ENCODE measurements at places on chromosomes 16 and 17.

DNA sequence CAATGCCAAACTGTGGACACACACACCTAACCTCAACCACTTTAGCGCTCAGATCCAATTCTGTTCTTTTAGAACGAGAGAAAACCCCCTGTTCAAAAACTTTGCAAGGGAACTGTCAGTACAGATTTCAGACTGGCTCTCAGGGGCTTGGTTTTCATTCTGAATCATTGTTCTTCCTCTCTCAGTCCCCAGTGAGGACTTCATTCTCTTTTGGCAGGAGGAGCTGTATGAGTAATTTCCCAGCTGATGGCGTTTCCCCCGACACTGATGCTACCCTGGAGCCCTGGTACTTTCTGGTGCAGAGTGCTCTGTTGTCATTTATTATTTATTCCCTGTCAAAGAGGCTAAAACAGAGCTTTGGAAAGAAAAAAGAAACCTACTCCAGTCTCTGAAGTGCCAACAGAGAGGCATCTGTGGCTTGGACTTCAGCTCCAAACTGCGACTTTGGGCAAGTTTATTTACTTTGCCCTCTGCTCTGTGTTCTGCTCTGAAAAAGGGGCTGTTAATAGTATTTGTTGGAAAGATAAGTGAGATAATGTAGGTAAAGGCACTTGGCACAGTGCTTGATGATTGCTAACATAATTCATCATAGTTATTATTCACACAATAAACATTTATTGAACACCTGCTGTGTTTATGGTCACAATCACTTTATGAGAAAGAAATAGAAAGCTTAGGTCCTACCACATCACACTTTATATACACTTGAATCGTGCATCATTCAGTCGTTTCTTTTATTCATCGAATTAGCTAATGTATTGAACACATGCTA is 28.3 kb downstream of the ETV4 start:
- DNase-seq = peak; percentile 48

DNA sequence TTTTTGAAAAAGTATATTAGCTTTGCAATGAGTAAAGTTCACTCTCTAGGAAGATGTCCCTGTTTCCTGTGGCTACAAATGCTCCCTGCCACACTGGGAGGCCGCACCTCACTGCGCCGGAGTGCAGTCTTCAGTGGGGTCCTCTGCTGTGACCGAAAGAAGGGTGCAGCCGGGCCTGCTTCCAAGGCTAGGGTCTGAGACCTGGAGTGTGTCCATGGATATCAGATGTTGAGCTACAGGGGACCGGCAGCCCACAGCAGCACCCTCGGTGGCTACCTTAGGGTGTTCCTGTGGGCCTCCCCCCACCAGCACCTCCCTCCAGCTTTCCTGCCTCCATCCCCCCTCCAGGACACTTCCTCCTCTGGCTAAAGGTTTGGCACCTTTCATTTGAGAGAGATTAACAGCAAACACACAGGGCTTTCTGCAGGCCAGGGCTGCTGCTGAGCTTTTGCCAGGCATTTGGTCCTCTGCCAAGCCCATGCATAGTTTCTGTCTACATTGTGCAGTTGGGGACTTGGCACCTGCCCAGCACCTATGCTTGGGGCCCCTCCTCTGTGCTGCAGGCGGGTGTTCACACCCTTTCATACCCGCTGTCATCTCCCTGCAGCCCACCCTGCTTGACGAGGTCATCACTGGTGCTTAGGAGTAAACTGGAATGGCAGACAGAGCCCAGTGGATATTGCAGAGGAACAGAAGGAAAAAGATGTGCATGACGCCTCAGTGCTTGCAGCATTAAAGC is 33.8 kb upstream of the CRISPLD2 start:
- DNase-seq = no peak

DNA sequence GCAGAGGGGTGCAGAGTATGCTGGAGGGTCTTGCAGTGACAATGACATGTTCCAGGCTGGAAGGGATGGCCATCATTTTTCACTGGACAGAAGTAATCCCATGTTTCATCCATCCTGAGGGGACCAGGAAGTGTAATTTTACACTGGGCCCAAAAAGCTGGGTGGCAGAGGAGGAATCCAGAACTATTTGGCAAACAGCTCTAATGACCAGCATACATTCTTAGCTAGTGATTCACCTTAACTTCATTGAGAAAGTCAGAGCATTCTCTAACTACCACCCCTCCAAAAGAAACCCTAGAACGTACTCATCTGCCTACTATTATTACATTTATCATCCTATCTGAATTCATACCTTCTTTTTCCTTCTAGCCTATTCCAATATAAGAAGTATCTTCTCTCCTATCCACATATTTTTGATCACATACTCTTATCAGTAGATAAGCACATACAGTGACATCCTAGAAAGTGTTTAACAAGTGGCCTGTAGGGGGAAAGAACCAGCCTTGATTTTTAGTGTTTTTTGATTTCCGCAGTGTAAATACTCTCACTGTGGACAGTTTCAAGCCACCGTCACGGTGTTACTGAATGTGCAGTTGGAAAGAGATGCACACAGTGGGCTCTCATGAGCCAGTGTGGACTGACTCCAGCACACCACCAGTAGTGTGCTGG is 118.1 kb downstream of the FTO start:
- DNase-seq = peak; percentile 49

DNA sequence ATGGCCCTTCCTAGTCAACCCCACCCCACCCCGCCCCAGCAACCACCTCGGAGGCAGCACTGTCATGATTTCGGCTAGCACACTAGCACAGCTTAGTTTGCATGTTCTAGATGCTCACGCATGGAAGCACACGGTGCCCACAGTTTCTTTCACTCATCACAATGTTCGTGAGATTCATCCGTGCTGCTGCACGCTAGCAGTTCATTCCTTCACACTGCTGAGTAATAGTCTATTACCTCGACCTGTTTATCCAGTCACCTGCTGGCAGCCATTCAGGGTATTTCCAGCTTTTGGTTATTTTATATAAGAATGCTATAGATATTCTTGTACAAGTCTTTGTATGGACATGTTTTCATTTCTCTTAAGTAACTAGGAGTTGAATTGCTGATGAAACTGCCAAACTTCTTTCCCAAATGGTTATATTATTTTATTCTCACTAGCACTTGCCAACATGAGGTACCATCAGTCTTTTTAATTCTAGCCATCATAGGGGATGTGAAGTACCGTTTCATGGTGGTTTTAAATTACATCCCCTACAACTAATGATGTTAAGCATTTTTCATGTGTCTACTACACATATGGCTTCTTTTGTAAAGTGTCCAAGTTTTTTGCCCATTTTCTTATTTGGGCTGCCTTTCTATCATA is 75.7 kb downstream of the CYTH1 start:
- DNase-seq = no peak

GRCh38 chr17:74389084-74389753 is 21.9 kb downstream of the GPR142 start:
- DNase-seq = no peak

GRCh38 chr16:66008136-66008535 is 358.4 kb upstream of the CDH5 start:
- no peak for DNase-seq

GRCh38 chr16:48525201-48526057 is 84.6 kb downstream of the N4BP1 start:
- DNase-seq = no peak

GRCh38 chr17:6648181-6648580 is 3.2 kb downstream of the MED31 start:
- no peak for DNase-seq

DNA sequence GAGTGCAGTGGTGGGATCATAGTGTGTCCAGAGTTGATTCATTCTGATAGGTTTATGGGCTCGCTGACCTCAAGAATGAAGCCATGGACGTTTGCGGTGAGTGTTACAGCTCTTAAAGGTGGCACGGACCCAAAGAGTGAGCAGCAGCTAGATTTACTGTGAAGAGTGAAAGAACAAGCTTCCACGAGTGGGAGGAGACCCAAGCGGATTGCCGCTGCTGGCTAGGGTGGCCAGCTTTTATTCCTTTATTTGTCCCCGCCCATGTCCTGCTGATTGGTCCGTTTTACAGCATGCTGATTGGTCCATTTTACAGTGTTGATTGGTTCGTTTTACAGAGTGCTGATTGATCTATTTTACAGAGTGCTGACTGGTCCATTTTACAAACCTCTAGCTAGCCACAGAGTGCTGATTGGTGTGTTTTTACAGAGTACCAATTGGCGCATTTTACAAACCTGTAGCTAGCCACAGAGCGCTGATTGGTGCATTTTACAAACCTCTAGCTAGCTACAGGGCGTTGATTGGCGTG is 17.5 kb downstream of the CACNG4 start:
- no peak for DNase-seq

DNA sequence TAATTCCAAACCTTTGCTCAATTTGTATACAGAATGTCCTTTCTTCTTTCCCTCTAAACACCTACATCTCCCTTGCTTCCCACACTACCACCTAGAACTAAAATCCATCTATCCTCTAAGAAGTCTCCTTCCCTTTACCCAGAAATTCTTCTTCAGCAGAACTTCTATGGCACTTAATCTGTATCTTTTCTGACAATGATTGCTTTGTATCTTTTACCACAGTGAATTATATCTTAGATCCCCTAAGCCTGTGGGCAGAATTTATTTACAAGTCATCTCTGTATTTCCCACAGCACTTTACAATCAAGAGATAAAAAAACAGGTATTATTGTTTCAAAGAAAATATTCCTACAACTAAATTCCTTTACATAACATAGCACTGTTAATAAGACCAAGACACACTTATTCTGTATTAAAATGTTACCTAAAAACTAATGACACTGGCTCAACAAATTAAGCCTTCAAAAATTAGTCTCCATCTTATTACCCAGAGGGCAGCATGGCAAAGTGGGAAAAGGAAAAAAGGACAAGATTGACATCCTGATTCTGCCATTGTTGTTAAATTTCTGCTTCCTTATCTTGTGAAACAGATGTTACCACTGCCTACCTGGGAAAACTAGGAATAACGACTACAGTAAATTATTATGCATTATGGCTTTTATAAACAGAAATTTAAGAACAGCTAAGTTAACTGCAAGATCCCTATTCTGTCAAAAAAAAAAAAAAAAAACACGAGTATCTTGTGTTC is 42.8 kb downstream of the KANSL1 start:
- DNase-seq = no peak

- DNase-seq = no peak
Observed at GRCh38 chr17:55576237-55576995, 65.2 kb upstream of the SMIM36 start.

- DNase-seq = peak; percentile 54
Observed at GRCh38 chr16:27547134-27547533, 2.6 kb downstream of the GTF3C1 start.

GRCh38 chr16:49560004-49560830 is 186.6 kb downstream of the C16orf78 start:
- DNase-seq = no peak

- DNase-seq = no peak
Observed at GRCh38 chr16:85082173-85083050, 29.9 kb downstream of the CIBAR2 start.

DNA sequence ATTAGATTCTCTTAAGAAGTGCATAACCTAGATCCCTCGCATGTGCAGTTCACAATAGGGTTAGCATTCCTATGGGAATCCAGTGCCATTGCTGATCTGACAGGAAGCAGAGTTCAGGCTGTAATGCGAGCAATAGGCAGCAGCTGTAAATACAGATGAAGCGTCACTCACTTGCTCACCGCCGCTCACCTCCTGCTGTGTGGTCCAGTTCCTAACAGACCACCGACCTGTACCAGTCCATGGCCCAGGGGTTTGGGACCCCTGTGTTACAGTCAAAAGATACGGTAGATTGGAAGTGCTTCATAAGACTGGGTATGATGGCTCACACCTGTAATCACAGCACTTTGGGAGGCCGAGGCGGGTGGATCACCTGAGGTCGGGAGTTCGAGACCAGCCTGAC is 2.8 kb downstream of the STAT5A start:
- no peak for DNase-seq

- DNase-seq = no peak
Observed at GRCh38 chr16:89573826-89574680, 1.5 kb upstream of the CPNE7 start.

Measured in GM04504 (cell line).